ENCODE measurements at places on chromosomes 4 and X.
A peak's percentile ranks its signal among the peaks of the same experiment; 100 is the strongest.

GRCh38 chr4:151043803-151044515 lies 28.9 kb upstream of the LRBA start:
- DNase-seq = no peak

DNA sequence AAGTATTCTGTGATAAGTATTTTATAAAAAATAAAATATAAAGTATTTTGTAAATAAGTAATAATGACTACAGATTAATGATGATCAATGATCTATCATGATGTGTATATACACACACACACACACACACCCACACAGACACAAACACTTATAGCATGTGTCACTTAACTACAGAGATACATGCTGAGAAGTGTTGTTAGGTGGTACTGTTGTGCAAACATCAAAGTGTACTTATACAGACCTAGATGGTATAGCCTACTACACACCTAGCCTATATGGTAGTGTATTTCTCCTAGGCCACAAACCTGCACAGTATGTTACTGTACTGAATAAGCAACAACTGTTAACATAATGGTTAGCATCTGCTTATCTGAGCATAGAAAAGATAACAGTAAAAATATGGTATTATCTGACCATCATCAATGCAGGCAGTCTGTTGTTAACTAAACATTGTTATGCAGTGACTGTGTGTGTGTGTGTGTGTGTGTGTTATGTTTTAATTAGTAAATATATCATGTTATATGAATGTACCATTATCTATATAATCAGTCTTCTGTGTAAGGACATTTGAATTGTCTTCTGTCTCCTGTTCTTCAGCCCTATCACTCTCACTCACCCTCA lies 138.2 kb downstream of the CAMK2D start:
- no peak for DNase-seq

GRCh38 chr4:176758731-176759130 lies 34.0 kb downstream of the VEGFC start:
- no peak for DNase-seq

- no peak for DNase-seq
Observed at GRCh38 chr4:183758758-183759447, 99.8 kb downstream of the TRAPPC11 start.

DNA sequence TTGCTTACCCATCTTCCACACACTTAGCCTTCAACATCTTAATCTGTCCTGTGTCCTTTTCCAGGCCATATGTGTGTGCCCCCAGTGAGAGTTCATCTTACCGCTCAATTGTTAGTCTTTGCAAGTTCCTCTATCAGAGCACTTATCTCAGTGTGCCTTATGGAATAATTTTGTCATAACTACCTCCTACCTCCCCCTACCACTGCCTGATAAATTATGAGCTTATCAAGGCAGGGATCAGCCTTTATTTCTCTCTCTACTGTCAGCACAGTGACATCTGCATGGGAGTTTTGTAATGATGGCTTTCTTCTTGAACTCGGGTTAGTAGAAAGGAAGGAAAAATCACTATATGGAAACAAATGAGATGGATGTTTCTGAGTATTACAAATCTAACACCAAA lies 53.2 kb downstream of the MTM1 start:
- DNase-seq = peak; percentile 51

- no peak for DNase-seq
Observed at GRCh38 chr4:46715468-46715867, 193.6 kb downstream of the COX7B2 start.

GRCh38 chrX:23784470-23785331 lies 1.7 kb downstream of the SAT1 start:
- peak; percentile 67 for DNase-seq

- no peak for DNase-seq
Observed at GRCh38 chrX:107686026-107686425, 57.7 kb downstream of the PRPS1 start.

- DNase-seq = peak; percentile 88
Observed at GRCh38 chr4:123415977-123416376, 19.4 kb downstream of the SPRY1 start.
